ENCODE measurements at places on chromosomes 6 and 20.

DNA sequence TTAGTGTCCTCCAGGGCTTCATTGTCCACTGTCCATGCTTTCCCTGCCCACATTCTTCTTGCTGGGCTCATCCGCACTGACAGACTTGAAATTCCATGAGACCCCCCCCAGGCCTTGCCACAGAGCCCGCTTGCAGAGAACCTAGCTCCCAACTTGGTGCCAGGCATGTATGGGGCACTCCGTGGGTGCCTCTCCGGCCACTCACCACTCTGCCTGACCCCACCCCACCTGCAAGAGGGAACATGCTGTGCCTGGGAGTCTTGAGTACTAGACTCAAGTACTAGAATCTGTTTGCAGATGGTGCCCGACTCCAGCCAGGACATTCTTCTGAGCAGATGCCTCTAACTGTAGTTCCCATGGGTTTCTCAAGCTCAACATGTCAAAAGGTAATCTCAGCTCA lies 47.9 kb downstream of the TRERF1 start:
- no peak for DNase-seq

DNA sequence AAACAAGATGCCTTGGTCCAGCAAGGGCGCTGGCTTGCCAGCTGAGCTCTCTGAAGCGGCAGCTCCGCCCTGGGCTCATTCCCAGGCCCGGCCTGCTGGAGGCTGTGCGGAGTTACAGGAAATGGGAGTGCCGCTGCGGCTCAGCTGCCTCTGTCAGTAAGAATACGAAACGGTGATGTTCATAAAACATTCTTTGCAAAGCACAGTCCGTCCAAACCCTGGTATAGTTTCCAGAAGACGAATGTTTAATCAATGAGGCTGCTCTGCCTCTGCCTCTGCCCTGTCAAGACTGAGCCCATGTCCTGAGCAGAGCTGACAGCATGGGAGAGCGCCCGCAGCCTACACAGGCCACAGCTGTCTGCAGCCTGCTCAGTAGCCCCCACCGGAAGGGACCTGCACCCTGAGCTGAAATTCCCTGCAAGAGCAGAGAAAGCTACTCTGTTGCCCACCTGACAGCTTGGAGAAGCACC lies 153.3 kb upstream of the SNX9 start:
- peak; percentile 73 for DNase-seq

- DNase-seq, result no peak
These were observed 277.0 kb downstream of the FOXA2 start for GRCh38 chr20:22307409-22307808.

- DNase-seq, result no peak
These were observed 20.1 kb upstream of the UTRN start for GRCh38 chr6:144265061-144265357.

GRCh38 chr6:3489961-3490624 lies 33.2 kb upstream of the SLC22A23 start:
- no peak for DNase-seq

DNA sequence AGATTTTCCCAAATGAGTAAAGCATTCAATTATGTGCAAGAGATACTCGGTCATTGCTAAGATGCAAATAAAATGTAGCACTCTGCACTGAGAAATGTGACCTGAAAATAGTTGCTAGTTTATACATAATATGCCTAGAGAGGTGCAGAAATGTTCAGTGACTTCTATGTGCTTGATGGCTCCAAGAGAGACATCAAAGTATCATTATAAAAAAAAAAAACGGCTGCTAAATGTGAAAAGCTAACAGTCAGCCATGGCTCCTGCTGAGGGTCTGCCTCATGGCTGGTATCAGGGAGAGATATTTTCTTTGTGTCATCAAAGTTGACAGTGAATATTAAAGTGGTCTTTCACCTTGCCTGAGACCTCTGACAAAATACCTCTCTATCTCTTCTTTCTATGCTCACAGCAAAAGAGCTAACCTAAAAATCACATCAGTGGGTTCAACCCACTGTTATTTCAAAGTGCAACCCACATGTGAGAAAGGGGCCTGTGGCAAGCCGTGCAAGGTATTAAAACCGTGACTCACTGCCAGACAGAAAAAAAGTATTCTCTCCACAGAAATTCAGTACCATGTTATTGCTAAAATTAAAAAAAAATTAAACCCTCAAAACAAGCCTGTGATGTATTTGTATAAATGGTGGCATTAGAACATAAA lies 259.0 kb downstream of the HIVEP2 start:
- no peak for DNase-seq

DNA sequence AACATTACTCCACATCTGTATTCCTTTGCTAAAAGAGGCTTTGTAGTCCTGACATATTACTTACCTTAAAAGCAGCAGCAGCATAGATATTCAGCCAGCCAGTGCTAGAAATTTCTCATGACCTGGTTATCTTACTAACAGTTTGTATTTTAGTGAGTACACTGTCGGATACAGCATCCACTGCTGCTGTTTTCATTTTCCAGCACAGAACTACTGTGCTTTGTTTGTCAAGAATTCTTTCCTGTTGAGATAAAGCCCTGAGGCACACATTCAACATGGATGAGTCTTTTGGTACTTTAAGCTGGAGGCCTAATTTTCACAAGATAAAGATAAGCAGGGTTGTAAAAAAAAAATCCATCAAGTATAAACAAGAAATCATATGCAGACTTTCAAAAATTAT lies 311.2 kb upstream of the OPRM1 start:
- peak; percentile 7 for DNase-seq

DNA sequence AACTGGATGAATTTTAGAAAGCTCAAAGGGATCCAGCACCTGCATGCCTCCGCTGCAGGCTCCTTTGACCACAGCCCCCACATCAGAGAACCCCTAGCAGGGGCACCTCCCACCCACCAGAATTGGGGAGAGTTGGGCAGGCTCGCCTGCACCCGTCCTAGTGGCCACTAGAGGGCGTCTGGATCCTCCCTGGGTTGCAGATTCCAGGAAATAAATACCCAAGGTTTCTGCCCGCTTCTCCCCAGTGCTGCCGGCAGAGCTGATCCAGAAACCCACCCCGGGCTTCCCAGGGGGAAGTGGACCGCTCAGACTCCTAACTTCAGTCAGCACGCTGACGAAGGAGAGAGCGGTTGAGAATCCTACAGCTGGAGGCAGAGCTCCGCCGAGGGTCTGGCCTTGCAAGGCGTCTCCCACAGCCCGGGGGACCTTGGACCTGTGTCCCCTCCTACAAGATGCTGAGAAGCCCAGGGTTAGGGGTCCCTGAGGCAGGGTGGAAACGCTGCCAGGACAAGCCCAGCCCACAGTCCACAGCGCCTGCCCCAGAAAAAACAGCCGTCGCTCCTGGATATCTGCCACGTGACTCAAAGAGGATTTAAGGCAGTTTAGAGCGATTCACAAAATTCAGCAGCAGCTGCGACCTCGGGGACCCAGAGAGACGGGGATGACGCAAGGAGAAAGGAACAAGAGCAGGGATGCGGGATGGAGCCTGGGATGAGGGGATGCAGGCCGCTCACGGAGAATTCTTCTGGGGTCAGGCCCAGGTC lies 32.6 kb upstream of the PHACTR3 start:
- DNase-seq, result peak; percentile 70

GRCh38 chr6:90428514-90428913 lies 131.9 kb upstream of the BACH2 start:
- DNase-seq, result no peak

DNA sequence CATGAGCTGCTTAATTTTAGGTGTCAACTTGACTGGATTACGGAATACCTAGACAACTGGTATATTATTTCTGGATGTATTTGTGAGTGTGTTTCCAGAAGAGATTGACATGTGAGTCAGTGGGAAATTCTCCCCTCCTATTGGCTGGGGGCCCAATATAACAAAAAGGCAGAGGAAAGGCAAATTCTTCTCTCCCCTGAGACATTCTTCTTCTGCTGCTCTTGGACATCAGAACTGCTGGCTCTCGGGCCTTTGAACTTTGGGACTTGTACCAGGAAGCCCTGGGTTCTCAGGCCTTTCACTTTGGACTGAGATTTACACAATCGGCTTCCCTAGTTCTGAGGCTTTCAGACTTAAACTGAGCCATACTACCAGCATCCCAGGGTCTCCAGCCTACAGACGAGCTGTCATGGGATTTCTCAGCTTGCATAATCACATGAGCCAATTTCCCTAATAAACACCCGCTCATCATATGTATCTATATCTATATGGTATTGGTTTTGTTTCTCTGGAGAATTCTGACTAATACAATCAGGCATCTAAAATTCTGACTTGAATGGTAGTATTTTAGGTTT lies 7.6 kb upstream of the BTN3A3 start:
- no peak for DNase-seq

DNA sequence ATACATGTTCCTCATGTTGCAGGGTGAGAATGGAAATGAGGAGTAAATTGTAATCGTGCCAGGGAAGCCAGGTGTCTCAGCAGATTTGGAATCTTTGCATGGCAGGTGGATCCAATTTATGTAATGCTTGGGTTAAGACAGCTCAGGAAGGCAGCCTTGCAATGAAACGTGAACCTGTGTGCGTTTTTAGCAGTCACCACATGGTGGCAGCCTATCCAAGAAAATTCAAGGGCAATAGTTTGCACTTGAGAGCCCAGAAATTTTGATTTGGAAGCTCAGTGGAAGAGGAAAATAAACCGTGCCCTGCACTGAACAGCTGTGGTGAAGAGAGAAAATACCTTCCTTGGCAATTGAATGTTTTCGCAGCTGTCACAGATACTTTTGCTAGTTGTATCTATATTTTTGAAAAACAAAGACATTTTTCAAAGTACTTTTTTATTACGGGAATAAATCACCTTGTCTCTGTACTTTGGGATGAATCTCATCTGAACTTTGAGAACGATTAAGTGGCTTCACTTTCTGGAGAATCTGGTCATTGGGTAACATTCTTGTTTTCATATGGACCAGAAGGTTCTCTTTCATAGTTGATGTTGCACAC lies 26.5 kb downstream of the MTHFD1L start:
- peak; percentile 62 for DNase-seq

DNA sequence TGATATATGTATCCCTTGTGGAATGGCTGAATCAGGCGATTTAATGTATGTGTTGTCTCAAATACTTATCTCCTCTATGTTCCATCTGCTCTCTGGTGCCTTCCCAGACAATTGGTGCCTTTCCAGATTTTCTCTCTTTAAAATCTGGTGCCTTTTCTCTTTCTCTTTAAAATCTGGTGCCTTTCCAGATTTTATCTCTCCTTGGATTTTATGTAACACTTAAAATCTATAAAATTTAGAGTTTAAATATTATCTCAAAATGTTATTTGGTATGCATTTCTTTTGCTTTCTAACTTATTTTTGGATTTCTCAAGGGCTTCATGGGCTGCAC lies 116.3 kb downstream of the KIF13A start:
- DNase-seq, result no peak

- DNase-seq, result no peak
These were observed 471.8 kb upstream of the AGPAT4 start for GRCh38 chr6:161745594-161746141.

DNA sequence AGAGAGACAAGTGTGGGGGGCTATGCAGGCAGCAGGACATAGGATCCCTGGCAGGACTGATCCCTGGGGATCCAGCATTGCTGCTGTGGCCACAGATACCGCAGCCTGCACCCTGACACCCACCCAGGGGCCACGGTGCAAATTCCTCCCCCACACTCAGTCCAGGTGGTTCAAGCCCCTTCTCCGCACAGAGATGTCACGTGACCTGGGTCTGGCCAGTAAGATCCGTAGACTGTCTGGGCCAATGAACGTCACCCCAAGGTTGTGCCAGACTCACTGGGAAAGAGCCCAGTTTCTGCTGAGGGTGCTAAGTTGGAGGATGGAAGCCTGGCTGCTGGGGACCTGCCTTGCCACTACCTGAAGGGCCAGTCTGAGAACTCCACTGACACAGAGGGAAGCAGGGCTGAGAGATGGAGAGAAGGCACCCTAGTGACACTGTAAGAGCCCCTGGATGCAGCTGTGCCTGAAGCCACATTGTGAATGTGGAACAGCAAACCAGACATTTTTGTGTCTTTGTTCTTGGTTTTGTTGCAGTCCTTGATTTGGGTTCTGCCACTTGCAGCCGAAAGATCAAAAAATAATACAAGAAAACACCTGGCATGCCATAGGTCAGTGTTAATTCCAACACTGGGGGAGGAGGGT lies 228.6 kb downstream of the PREX1 start:
- DNase-seq, result peak; percentile 1

GRCh38 chr6:75363304-75363703 lies 78.7 kb upstream of the TMEM30A start:
- DNase-seq, result no peak

DNA sequence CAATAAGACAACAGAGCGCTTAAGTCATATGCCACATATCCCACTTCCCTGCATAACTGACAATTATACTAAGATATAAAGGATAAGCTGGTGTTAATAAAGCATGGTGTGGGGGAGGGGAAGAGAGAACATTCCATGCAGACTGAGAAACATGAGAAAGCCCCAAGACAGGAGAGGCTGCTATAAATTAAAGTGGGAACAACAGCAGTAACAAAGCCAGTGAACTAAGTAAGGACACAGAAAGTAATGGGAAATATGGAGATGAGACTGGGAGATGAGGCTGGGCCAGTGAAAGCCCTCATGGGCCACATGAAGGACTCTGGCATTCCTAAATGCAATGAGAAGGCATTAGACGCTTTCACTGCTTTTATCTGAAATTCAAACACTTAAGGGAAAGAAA lies 41.3 kb downstream of the SESN1 start:
- DNase-seq, result no peak

DNA sequence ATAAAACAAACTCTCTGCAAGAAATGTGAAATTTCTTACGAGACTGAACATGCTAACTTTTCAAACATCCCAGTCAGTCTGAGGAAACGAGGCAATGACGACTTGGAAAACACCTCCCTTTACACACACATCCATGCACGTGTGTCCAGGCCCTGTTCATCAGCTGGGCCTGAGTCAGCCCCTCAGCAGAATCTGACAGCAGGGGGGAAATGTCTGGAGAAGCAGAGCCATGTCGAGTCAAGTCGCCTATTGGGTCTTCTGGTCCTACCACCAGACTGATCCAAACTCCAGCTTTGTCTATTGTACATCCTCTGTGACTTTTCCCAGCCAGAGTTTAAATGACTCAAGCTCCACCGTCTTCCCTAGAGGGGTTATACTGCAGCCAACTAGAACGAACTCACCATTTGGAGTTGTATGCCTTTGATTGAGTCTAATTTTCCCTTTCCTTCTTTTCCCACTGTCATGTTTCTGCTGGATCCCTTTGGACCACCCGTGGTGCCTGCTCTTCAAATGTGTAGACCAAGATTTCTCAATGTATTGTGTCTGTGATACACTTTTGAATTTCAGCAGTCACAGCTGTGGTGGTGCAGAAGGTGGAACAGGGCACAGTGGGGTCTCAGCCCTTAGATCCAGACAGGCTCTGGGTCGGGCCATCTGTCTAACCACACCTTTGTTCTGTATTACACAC lies 254.0 kb downstream of the CDC5L start:
- no peak for DNase-seq

GRCh38 chr6:164243949-164244348 lies 829.4 kb downstream of the QKI start:
- no peak for DNase-seq

DNA sequence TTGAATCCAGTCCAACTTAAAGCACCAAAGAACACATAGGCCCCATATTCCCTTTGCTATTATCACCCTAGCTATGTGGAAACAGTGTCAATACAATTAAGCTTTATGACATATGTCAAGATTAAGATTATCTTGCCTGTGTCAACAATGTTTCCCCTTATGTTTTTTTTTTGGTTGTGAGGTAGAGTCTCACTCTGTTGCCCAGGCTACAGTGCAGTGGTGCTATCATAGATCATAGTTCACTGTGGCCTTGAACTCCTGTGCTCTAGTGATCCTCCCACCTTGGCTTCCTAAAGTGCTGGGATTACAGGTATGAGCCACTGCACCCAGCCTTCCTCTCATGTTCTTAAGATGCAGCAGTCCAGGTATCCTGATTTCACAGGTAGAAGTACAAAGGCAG lies 17.8 kb downstream of the AFG1L start:
- DNase-seq, result no peak

GRCh38 chr6:106799031-106799894 lies 169.9 kb downstream of the QRSL1 start:
- no peak for DNase-seq
